ENCODE measurements at places on chromosomes 12 and 14.

DNA sequence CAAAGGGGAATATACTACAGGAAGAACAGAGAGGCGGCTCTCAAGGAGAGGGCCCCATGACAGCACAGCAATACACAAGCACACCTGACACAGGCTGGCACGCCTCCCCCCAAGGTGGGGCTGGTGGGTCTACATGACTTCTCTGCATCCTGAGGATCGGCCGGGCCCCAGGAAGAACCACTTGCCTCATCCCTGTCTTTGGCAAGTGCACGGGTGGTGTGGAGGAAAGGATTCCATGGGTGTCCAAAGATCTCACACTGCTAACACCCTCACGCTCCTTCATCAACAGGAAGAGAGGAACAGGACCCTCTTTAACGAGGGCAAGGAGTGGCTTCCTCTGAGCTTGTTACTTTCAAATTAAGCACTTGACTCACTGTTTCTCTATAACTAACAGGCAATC, 7.3 kb downstream of the VAMP1 start:
- DNase-seq = peak; percentile 54

DNA sequence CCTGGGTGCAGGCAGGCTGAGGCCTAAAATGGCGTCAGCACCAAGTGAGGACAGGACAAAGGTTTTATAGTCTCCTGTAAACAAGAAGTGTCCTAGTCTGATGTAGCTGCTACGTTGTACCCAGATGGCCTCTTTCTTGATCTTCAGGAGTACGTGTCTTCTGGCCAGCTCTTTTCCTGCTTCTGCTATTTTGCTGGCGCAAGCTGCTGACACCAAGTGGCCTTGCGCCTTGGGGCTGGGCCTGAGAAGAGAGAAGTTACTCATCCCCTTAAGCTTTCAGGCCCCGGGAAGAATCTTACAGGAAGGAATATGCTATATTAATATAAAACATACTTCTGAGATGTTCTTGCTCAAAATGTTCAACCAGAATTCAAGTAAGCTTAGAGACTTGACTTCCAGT, 605.2 kb downstream of the GALC start:
- no peak for DNase-seq

DNA sequence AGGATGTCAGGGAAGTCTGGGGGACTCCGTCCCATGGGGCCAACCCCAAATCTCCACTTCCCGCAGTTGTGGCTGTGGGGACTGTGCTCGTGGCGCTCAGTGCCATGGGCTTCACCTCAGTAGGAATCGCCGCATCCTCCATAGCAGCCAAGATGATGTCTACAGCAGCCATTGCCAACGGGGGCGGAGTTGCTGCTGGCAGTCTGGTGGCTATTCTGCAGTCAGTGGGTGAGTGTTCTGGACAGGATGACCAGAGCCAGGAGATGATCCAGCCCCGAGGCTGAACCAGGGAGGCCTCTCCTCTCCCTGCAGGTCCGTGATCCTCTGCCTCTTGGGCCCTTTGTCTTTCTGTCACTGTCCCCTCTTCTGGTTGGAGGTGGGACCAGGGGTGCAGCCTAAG, 8.8 kb upstream of the IFI27 start:
- no peak for DNase-seq

GRCh38 chr12:43935581-43935980, 99.7 kb downstream of the TMEM117 start:
- no peak for DNase-seq
